Right lobe of liver (tissue), 6 donors: ENCODE measurements at places on chromosomes 5 and 9. TPM values are rescaled to one million over a fixed set of nuclear protein-coding genes. Genes with fewer than 3 reads are reported as not detected.

WDR31 gene
- 1.3 TPM for total RNA-seq

ZNG1E gene
- 29.0 TPM for total RNA-seq

OTULINL gene
- total RNA-seq: 1.5 TPM

NR5A1 gene
- 0.26 TPM for total RNA-seq

LHX2 gene
- total RNA-seq: 5.0 TPM

INSL6 gene
- not detected for total RNA-seq

SPINK13 gene
- total RNA-seq: not detected

BTNL3 gene
- total RNA-seq: not detected

GRXCR2 gene
- not detected for total RNA-seq
